ENCODE measurements at places on chromosomes 3 and 15.

- DNase-seq: peak; percentile 17
Measured at GRCh38 chr3:32237670-32238452, 619 bp upstream of the CMTM8 start.

GRCh38 chr3:190227064-190227463 lies 95.2 kb downstream of the CLDN1 start:
- DNase-seq: no peak

- no peak for DNase-seq
Measured at GRCh38 chr3:174251681-174252080, 607.5 kb upstream of the NAALADL2 start.

DNA sequence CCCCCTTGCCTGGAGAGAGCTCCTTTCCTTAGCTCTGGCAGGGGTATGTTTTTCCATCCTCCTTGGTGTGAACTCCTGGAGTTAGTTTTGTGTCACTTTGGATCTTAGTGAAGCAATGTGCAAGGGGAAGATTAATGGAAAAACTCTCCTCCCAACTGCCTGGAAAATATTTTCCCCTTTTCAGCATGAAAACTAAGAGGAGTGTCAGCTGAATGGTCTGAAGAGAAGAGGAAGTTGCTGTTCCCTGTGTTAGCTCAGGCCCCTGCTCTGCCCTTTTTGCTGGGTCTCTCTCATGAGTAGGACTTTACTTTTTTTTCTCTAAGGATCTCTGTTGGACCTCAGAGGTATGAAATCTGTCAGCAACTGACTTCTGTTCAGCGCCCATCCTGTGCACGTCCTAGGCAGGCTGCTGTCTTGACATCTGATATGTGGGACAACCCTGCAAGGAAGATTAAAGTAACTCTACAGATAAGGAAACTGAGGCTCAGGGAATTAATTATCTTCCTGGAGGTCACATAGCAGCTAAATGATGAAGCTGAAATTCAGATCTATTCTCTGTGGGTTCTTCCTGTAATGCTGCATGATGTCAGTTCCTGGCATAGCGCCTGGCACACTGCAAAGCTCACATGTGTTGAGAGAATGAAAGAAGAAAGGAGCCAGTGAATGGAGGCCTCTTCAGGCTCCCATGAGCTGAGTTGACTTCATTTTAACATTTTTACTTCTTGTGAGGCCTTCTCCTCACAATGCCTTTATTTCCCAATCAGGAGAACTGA lies 109.7 kb upstream of the GALNT15 start:
- no peak for DNase-seq

- no peak for DNase-seq
Measured at GRCh38 chr3:108378153-108378951, 82.0 kb downstream of the HHLA2 start.

- DNase-seq: no peak
Measured at GRCh38 chr3:124560666-124561215, 169.5 kb upstream of the UMPS start.

GRCh38 chr15:64507293-64507802 lies 47.0 kb downstream of the ZNF609 start:
- peak; percentile 50 for DNase-seq

GRCh38 chr3:175338775-175339535 lies 479.8 kb downstream of the NAALADL2 start:
- no peak for DNase-seq

GRCh38 chr3:101690972-101691371 lies 4.5 kb upstream of the RPL24 start:
- DNase-seq: no peak

DNA sequence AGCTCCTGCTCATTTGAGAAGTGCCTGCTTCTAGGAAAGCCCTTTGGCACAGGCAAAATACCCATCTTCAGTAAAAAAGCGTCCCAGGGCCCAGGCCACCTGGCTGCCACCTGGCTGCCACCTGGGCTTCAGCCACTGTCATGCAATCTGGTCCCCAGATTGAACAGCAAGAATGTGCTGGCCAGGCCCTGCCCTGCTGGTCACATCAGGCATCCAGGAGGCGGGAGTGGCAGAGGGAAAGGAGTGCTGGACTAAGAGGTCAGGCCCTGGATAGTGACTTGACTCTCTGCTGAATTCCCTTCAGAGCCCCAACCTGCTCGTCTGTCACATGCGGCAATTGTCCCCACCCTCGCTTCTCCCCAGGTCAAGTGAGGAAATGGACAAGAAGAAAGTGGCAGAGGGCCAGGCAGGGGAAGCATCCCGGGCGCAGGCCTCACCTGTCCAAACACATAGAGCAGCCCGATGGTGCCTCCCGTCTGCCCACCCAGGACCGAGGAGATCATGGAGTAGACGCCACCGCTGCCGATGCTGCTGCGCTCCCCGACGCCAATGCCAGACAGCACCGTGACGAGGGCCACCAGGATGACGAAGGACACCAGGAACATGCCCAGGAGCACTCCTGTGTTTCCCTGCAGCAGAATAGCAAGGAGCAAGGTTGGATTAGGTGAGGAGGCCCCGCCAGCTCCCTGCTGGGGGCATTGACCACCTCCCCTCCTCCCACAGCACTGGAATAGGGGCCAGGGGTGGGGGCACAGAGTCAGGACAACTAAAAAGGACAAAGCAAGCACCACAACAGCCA lies 25.5 kb downstream of the SLC12A8 start:
- DNase-seq: no peak

- DNase-seq: no peak
Measured at GRCh38 chr3:182879031-182879611, 85.8 kb downstream of the ATP11B start.

DNA sequence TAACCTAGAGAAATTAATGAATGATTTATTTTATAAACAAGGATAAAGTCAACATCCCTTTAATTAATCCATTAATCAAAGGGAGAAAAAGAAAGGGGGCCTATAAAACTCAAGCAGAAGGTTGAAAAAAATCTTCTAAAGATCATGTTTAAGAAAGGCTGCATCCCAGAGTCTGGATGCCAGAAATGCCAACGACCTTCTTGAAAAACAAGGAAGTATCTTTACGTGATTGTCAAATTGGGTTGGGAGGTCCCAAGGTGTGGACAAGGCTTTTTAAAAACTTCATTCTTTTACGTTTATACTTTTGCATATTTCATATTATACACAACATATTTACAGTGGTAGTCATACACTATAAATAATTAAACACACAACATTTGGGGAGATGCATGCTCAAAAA lies 1.6 kb downstream of the GOLGB1 start:
- DNase-seq: no peak

DNA sequence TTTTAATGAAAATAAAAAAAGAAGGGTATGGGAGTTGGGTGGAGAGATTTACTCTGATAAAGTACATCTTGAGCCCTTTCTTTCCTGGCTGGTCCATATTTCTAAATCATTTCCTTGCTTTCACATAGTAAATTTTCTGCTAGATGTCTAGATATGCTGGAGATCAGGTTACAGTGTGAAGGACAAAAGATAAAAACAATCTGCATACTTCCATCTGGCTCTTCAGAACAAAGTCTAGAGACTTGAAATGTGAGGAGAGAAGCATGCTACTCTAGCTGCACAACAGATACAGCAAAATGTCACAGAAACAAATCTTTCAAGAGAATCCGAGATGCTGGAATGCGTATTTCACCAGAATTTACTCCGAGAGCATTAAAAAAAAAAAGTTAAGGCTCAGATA lies 42.2 kb downstream of the FOXP1 start:
- DNase-seq: no peak

DNA sequence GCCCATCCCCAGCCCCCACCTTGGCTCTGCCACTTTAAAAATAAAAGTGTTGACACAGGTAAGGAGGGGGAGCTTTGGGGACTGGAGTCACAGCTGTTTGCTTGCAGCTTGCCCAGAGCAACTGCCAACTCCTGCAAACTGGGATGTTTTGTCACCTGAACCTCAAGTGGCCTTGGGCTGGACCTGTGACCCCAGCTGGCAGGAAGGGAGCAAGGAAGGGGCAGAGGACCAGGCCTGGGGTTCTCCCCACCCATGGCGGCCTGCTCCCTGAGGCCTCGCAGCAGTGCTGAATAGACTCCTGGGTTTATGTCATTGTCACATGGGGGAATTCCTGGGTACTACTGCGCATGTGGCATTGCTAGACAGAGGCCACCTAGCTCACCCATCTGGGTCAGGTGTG lies 246.9 kb upstream of the TLE3 start:
- no peak for DNase-seq

DNA sequence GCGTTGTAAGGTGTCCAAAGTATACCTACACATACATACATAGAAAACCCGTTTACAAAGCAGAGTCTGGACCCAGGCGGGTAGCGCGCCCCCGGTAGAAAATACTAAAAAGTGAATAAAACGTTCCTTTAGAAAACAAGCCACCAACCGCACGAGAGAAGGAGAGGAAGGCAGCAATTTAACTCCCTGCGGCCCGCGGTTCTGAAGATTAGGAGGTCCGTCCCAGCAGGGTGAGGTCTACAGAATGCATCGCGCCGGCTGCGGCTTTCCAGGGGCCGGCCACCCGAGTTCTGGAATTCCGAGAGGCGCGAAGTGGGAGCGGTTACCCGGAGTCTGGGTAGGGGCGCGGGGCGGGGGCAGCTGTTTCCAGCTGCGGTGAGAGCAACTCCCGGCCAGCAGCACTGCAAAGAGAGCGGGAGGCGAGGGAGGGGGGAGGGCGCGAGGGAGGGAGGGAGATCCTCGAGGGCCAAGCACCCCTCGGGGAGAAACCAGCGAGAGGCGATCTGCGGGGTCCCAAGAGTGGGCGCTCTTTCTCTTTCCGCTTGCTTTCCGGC lies 318.6 kb downstream of the FGF12 start:
- no peak for DNase-seq

DNA sequence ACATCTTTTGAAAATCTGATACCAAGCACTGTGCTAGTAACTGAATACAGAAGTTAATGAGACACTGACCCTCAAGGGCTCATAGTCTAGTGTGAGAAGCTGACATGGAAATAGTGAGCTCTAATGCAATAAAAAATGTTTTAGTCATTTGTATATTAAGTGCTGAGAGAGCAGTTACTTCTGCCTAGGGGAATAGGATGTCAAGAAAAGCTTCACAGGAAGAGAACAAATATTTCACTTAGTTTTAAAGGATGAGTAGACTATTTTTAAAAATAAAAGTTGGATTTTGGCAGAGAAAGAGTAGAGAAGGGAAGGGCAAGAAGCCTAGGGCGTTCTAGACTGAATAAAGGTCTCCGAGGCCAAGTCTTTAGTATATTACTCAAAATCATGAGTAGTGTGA lies 158.4 kb downstream of the ATG7 start:
- no peak for DNase-seq

GRCh38 chr3:29488922-29489321 lies 208.1 kb downstream of the RBMS3 start:
- DNase-seq: no peak

DNA sequence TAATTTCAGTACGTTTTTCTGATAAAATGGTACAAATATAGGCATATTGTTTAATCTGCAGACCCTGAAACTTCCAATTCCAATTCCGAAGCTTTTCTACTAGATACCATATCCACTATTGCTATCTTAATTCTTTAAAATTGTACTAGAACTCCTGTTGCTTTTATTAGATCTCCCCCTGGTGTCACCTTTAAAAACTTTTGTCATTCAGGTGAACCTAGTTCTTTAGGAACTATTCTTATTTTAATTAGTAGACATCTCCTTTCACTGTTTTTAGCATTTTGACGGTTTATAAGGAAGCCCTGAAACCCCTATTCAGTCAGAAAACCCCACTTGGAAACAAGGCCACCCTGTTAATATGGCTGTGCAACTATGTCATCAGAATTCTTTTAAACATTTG lies 22.3 kb downstream of the C2CD4B start:
- no peak for DNase-seq

DNA sequence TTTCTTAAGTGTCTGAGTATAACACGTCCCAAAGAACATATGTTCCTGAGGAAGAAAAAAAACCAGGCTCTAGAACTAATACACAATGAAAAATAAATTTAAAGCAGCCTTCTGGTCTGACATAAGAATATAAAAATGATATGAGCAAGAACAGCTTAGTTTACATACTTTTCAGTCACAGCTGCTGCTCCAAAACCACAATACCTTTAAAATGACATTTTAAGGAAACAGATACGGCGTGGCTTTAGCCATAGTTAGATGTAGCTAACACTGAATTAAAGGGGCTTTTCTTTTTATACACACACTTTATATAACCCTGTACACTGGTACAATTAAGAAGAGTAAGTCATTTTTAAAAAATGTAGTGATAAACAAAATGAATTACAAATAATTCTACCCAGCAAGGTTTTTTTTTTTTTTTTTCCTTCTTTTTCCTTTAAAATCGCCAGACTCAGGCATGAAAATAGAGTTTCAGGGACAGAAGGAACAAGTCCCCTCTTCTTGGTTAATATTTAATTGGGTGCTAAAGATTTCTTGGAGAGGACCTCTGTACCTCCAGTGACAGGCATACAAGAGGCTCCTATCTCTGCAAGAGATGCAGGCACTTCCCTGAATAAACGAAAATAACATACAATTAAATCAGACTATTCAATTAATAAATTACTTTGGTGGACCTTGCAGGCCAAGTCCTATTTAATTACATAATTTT lies 265.6 kb downstream of the FOXP1 start:
- no peak for DNase-seq

- DNase-seq: no peak
Measured at GRCh38 chr3:102360183-102360860, 74.5 kb upstream of the ZPLD1 start.

DNA sequence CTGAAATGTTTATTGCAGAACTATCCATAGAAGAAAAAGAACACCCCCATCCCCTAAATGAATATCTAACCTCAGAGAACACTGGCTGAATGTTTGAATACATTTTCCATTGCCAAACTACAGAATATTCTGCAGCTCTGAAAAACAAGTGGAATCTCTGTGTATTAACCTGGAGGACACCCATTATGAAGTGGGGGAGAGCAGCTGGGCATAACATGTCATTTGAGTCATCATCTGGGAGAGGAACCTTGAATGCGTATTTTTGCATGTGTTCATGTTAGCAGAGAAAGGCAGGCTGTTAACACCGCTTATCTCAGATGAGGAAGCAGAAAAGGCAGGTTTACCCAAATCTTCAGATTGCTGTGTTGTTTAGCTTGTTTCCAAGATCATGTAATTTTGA lies 31.5 kb downstream of the ESYT3 start:
- no peak for DNase-seq

DNA sequence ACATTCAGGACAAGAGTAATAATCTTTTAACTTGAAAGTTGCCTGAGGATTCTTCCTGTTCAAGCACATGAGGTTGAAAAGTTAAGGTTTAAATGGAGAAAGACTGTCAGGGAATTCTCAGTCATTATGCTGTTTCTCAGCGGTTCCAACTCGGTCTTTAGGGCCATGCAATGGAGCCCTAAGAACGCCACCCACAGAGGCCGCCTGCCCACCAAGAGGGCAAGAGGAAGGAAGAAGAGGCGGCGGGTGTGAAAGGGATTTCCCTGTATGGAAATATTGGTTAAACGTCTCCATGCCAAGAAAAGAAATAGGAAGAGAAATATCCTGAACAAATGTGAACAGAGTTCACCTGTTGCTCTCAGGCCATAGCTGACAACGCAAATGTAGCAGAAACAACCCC lies 234.4 kb downstream of the OCA2 start:
- DNase-seq: no peak

GRCh38 chr15:37104424-37104981 lies 4.2 kb upstream of the MEIS2 start:
- DNase-seq: no peak

GRCh38 chr15:64634576-64635498 lies 140.6 kb downstream of the RBPMS2 start:
- no peak for DNase-seq

Measured in activated CD8-positive, alpha-beta memory T cell treated with anti-CD3 and anti-CD28 coated beads, Interleukin-2, amount 50 U/mL, for 4 hours (primary cell).